ENCODE measurements at places on chromosomes 4 and X.

- no peak for DNase-seq
These were observed 6.2 kb upstream of the IQSEC2 start for GRCh38 chrX:53287493-53288138.

DNA sequence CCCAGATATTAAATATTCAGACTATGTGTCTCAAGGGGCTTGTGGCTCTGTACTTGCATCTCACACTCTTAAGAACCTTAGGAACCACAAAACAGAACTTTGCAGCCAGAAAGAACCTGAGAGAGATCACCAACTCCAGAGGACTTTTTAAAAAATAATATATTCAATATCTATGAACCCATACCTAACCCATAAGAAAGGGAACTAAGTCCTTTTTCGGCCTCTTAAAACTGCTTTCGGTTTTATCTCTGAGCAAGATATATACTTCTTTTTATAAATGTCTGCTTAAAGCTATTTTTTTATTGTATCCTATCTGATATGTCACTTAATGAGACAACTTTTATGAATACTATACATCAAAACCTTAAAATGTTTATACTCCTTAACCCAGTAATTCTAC is 10.9 kb downstream of the SMARCA1 start:
- DNase-seq = no peak

- DNase-seq = no peak
These were observed 41.9 kb downstream of the POLR2B start for GRCh38 chr4:57020467-57021101.

- DNase-seq = no peak
These were observed 193.8 kb upstream of the CXorf51B start for GRCh38 chrX:146615628-146616348.

DNA sequence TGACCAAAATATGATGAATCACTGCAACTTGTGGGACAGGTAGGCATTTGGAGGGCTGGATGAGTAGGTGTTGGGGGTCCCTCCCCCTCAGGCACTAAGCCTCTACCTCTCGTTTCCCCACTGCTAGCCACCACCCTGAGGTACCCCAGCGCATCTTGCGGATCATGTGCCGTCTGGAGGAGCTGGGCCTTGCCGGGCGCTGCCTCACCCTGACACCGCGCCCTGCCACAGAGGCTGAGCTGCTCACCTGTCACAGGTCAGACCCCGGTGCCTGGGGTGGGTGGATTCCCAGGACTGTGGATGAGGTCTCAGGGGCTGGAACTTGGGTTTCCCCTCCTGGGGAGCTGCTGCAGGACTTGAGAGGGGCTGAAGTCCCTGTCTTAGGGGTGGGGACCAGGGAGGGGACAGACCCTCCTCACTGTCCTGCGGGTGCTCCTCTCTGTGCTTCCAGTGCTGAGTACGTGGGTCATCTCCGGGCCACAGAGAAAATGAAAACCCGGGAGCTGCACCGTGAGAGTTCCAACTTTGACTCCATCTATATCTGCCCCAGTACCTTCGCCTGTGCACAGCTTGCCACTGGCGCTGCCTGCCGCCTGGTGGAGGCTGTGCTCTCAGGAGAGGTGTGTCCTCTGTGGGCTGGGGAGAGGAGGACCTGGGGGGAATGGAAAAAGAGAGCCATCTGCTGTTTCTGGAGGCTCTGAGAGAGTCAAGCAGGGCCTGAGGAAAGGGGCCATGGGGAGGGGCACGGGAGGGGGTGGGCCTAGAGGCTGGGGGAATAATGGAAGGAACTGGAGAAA is 10.1 kb upstream of the ERAS start:
- no peak for DNase-seq

GRCh38 chr4:23001478-23001877 is 308.7 kb downstream of the GBA3 start:
- DNase-seq = no peak

GRCh38 chr4:123786163-123786915 is 389.7 kb downstream of the SPRY1 start:
- DNase-seq = no peak

- DNase-seq = no peak
These were observed 13.7 kb downstream of the IRF2 start for GRCh38 chr4:184460499-184461285.

- DNase-seq = no peak
These were observed 46.0 kb upstream of the SFRP2 start for GRCh38 chr4:153834901-153835300.

DNA sequence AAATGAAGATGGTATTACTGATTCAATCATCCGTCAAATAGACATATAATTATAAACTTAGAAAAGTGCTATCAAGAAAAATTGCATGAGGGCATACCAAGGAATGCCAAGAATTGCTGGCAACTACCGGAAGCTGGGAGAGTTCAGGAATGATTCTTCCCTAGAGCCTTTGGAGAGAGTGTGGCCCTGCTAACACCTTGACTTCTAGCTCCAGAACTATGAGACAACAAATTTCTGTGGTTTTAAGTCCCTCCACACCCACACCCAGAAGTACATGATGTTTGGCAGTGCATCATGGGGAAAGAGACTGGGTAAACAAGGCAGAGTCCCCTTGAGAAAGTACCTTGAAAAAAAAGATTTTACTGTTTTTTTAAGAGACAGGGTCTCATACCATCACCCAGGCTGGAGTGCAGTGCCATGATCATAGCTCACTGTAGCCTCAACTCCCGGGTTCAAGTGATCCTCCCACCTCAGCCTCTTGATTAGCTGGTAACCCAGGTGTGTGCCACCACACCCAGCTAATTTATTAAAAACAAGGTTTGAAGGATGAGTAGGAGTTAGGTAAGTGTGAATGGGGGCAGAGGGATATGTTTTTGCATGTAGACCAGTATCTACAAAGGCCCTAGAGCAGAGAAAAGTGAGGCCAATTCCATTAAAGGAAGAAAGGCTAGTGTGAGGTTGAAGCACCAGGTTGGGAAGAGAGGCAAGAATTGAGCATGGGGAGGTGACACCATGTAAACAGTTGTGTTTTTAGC is 53.1 kb downstream of the GSX2 start:
- no peak for DNase-seq

DNA sequence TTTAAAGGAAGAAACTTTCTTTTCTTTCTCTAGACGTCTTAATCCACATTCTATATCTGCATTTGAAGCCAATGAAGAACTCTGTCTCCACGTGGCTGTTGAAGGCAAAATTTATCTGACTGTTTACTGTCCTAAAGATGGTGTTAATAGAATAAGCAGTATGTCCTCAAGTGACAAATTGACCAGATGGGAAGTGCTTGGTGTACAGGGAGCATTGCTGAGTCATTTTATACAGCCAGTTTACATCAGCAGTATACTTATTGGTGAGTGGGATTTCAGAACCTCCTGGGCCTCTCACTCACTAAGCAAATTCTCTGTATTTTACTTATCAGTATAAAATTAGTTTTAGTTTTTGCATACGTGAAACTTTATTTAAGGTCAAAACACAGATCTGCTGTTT is 33.7 kb downstream of the ADAD1 start:
- DNase-seq = no peak

- DNase-seq = no peak
These were observed 166.0 kb downstream of the FRMPD4 start for GRCh38 chrX:12304261-12304660.

GRCh38 chrX:53223955-53224859 is 800 bp downstream of the KDM5C start:
- no peak for DNase-seq

DNA sequence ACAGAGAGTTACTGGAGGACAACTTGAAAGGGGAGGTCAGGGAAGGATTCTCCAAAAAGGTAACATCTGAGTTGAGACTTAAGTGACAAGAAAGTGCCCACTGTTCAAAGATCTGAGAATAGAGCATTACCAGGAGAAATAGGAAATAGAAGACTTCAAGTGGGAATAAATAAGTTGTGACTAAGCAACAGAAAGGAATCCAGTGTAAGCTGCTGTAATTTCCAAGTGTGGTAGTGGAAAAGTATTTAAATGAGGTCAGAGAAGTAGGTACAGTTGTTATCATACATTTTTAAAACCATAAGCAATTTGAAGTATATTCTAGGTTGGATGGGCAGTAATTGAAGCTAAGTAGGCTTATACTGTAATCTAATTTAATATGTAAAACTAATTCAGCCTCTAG is 211.9 kb downstream of the FBXO8 start:
- no peak for DNase-seq
